ENCODE measurements at places on chromosomes 11 and 22.

GRCh38 chr11:122714484-122714883 lies 59.0 kb downstream of the UBASH3B start:
- DNase-seq: no peak

- DNase-seq: peak; percentile 97
These were observed 6.8 kb downstream of the SLN start for GRCh38 chr11:107705027-107705426.

- no peak for DNase-seq
These were observed 48.1 kb upstream of the GRAMD1B start for GRCh38 chr11:123381817-123382554.

- DNase-seq: no peak
These were observed 22.8 kb downstream of the INCENP start for GRCh38 chr11:62146476-62147200.

DNA sequence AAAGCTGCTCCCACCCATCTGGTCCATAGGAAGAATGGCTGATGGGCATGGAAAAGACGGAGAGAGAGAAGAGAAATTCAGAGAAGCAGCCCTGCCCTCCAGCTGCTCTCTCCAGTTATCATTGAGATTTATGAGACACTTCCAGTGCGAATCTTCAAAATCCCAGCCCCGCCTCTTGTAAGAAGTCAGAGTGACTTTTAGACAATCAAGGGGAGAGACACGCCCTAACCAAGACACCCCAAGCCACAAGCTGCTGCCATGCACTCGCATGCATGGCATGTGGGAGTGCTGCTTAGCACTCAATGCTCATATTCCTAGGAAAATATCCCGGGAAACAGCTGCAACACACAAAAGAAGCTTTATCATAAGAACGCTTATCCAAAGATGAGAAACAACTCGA lies 110.6 kb upstream of the BID start:
- DNase-seq: no peak

DNA sequence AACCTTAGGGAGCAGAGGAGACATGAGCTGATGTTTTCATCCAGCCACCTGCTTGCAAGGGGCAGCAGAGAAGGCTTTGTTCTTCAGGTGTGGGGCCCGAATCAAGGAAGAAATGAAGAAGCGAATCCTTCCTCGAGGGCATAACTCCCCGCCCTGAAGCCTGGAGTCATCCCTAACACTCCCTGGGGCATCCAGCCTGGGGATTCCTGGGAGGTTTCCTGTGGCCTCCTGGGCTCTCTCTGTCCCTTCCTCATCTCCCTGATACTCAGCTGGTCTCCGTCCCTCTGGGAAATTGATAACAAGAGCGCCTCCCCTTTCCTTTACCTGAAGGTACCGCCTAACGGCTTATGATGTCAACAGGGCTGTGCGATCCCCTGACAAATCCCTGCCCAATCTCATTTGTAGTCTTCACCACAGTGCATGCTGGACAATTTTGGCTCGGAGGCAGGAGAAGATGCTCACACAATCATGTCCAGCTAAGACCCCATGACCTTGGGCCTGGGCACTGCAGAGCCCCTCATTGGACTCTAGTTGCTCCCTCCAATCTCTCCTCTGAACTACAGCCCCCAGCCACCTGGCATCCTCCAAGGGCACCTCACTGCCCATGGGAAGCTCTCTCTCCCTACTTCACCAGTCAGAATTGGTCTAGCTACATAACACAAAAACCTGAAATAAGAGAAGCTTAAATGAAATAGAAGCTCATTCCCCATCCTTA lies 80.6 kb upstream of the RTL6 start:
- DNase-seq: no peak

DNA sequence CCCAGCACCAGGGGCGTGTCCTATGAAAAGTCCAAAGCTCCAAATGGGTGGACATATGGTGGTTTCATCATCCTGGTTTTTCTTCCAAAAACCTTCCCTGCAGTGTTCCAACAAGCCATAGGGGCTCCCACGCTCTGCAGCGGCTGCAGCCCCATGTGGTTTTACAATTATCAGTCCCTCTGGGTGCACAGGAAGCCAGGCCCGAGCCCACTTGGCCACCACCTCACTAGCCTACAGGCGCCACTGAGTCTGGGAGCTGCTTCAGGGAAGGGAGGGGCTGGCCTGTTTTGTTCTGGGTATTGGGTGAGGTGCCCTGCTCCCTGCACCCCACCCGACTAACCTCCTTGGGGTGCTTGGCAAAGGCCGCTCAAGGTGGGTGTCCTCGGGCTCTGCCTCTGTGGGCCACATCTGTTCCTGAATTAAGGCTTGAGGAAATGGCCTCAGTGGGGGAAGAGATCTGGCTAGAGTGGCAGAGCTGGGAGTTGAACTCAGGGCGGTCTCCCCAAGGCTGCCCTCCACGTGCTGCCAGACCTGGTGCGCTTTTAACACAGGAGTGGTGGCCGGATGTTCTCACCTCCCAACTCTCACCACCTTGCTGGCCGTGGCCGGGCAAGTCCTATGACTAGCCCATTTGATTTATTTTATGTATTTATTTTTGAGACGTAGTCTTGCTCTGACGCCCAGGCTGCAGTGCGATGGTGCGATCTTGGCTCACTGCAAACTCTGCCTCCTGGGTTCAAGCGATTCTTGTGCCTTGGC lies 5.3 kb upstream of the CDC42BPG start:
- DNase-seq: no peak

Data from kidney tubule cell (primary cell).